ENCODE measurements at places on chromosomes 3 and 15.
A peak's percentile ranks its signal among the peaks of the same experiment; 100 is the strongest.

GRCh38 chr3:195156286-195156890 lies 114.6 kb downstream of the XXYLT1 start:
- DNase-seq, result no peak

DNA sequence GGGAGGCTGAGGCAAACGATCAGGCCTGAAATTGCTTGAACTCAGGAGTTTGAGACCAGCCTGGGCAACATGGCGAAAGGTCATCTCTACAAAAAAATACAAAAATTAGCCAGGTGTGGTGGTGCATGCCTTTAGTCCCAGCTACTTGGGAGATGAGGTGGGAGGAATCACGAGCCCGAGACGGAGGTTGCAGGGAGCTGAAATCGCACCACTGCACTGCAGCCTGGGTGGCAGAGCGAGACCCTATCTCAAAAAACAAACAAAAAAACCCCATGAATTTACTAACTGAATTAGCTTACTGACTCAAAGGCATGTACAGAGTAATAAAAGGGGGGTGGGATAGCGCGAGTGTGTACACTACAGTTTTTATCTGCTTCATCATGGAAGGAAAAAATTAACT lies 19.3 kb downstream of the ARF4 start:
- no peak for DNase-seq

DNA sequence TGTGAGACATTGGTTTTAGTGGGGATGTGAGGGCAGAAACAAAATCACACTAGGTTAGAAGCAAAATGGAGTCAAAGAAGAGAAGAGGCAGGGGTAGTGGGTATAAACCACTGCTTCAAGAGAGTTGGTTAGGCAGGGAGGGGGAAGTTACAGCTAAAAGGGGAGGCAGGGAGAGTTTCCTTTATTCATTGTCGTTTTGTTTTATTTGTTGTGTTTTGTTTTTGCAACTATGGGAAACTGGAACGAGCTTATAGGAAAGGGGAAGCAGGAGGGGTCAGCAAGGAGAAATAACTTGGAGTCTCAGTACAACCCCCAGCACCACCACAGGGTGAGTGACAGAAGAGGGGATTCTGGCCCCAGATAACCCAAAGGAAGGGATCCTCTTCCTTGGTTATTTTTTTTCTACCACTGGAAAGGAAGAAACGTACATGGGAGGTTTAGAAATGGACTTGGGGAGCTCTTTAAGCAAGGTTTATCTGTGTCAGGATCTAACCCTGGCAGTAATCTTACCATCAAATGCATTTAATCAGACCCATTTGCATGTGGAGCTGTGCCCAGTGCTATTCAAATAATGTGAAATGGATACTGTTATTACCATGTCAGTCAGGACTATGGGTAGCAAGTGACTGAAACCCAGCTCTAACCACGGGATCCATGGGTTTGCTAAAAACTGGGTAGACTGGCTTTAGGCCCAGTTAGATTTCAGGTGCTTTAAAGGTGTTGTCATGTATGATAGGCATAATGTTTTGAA lies 68.7 kb downstream of the CCNL1 start:
- DNase-seq, result no peak

DNA sequence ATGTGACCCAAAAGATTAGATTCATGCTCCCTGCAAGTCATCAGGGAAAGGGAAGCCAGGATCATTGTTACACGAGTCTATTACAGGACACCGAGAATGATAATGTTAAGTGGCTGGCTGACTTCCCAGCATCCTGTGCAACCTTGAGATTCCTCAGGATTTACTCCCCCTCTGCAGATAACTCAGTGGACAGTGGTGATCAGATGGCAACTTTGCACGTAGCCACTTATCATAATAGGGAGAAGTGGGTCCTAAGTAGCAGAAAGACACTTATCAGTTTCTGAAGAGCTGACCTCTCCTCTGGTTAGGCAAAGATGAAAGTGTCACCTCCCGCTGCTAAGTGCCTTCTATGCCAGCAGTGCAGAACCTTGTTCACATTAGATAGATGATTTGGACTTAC lies 6.7 kb upstream of the TMPRSS7 start:
- no peak for DNase-seq

- no peak for DNase-seq
Observed at GRCh38 chr3:189900578-189900977, 220.1 kb downstream of the P3H2 start.

DNA sequence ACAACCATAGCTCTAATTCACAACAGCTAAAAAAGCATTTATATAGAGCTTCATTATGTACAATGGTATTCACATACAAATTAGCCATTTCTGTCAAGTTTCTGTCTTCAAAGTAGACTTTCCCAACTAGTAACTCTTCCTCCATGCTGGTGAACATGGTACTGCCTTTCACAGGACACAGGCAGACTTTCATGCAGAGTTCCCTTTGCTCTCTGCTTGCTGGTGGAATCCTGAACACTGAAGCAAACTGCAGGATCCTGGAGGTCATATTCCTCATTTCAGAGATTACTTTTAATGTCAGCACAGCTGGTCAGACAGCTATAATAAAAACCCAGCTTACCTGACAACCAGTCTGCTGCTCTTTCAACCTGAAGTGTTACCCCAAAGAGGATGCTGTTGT lies 53.6 kb downstream of the TASOR start:
- DNase-seq, result no peak

GRCh38 chr3:31025541-31025940 lies 131.1 kb upstream of the GADL1 start:
- no peak for DNase-seq

- no peak for DNase-seq
Observed at GRCh38 chr3:134799393-134799792, 4.3 kb downstream of the EPHB1 start.

DNA sequence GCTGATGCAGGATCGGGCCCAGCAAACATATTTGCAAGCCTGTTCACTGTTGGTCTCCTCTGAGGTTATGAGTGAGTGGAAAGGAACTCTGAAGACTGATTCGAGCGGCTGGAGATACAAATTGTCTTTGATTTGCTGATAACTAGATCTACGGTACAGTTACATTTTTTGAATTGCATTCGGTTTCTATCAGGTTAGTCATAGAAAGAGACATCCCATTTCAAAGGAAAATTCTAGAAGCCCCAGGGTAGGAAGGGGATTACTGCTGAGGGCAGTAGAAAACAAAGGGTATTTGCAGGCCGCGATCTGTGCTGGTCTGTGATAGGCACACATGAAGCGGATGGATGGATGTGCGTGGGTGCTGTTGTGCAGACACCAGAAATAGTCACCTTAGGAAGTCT lies 228.4 kb downstream of the ITPR1 start:
- DNase-seq, result no peak

- DNase-seq, result no peak
Observed at GRCh38 chr3:53149699-53150098, 11.3 kb upstream of the PRKCD start.

GRCh38 chr3:61848885-61849284 lies 287.5 kb downstream of the PTPRG start:
- no peak for DNase-seq

GRCh38 chr3:119408243-119408950 lies 55.0 kb downstream of the TMEM39A start:
- DNase-seq, result no peak

DNA sequence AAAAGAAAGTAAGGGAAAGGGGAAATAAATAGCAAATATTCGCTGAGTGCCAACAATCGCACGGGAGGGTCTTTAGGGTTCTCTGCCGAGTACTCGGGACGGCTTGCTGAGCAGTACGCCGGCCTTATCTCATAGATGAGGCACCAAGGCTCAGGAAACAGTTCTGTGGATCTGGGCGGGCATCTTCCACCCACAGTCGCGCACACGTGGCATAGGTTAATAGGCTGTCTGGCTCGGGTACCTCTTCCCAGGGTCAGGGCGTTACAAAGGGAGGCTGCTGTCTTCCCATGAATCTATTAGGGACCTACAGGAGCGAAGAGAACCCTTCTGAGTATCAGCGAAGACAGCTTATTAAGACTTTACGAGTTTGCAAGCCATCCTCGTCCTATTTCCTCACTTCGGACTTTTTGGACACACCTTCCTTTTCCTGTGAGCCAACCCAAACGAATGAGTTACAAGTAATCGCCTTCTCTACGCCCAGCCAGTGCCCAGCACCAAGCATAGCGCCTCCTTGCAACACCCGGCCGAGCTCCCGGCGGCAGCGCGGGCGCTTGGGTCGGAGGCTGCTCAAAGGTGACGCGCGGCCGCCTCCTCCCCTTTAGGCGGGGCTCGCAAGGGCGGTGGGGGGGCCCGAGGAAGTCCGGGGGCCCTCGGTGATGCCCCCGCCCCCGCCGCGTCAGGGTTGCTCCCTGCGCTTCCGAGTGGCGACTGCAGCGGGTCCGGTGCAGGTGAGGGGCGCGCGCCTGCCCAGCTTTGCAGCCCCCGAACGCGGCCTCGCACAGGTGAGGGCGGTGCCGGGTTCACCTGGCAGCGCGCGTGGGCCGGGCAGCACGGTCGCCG lies at the start of gene MCTP2:
Gene MCTP2 (plus strand): TSS at position 679 of the 840 bp plus-strand sequence. CDS start 66,705 bp downstream, outside the sequence.
- DNase-seq, result peak; percentile 59

GRCh38 chr15:58453931-58454793 lies 22.4 kb downstream of the LIPC start:
- DNase-seq, result no peak

DNA sequence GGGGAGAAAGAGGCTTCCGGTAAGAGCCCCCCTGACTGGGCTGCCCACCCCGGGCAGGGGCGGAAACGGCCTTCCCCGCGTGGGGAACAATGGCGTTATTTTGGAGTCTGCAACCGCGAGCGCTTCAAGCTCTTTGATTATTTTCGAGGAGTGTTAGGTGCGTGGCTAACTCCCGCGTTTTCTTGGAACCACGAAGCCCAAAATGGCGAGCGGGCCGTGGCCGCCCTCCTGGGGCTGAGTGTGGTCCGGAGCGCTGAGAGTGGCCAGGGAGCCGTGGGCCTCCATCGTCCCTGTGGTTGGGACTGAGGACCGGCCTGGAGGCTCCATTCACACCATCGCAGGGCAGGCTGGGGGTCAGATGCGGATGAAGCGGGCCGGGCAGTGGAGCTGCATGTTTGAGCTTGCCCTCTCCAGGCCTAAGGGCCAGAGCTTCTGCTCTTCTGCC lies 44.6 kb upstream of the POLG start:
- DNase-seq, result no peak

DNA sequence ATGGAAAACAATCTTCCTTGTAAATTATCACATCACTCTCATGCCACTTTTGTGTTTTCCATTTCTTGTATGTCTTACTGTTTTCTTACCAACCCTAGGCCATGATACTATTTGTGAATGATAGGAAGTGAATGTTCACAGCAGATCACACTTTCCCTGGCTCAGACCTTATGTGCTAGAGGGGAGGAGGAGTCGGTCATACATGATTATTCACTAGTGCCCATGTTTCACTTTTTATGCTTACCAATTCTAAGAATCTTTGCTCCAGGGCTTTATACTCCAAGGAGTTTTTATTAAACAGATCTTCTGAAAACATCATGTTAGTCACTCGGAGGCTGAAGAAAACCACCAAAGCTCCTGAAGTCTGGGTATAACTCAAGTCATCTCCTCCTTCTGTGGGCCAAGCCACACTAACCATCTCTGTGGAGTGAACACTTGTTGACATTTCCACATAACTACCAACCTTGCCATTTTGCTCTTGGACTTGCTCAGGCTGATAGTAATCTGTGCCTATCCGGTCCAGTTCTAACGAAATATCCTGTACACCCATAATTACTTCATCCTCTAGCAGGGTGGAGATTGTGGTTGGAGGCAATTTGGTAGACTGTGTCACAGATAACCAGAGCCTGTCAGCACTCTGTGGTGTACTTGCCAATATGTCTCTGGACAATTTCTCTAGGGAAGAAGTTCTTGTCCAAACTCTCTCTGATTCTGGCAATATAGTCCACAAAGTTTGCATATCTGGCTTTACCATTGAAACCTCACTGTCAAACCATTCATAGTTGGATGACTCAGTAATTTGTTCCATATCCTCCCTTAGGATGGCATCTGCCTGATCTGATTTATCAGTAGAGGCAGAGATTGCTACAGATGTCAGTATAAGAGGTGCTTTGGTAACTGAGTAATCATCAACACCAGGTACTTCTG lies 76.8 kb downstream of the IMPG2 start:
- DNase-seq, result no peak

DNA sequence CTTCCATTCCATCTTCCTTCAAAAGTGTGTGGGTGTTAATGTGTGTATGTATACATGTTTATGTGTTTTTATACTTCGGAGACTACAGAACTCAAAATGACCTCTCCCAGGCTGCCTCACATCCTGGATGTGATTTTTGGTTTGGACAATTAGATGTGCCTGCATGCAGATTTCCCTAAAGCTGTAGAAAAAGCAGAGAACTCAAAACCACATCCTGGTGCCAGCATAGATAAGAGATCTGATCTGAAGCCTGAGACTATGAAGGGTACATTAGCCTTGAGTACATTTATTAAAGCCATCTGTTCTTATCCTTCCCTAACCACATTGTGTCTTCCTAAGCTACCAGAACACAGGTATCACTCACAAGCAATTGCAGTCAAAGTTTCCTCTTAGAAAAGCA lies 319.4 kb upstream of the RASGRP1 start:
- DNase-seq, result no peak

DNA sequence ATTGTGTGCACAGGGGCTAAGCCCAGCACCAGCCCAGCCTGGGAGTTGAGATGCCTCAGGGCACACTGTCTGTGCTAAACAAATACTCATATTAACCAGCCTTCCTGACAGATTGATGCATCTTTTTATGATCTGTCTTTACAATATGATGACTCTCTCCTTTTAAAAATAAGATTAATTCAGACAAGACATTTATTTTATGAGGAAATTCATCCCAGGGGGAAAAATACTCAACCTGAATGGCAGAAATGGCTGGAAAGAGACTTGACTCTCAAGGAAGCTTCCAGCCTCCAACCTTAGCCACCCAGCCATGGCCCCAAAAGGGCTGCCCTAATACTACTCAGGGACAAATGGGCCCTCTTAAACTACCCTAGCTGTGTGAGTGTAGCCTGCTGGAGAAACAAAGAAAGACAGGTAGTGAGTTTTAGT lies 46.9 kb downstream of the NOX5 start:
- DNase-seq, result no peak

GRCh38 chr3:79257791-79258190 lies 510.0 kb downstream of the ROBO1 start:
- DNase-seq, result no peak

- no peak for DNase-seq
Observed at GRCh38 chr3:140706360-140706759, 28.5 kb downstream of the TRIM42 start.

- DNase-seq, result no peak
Observed at GRCh38 chr3:143658861-143659260, 189.4 kb downstream of the SLC9A9 start.

GRCh38 chr3:115789481-115789880 lies 166.2 kb downstream of the GAP43 start:
- DNase-seq, result no peak

GRCh38 chr15:91946581-91947292 lies 93.2 kb downstream of the SLCO3A1 start:
- no peak for DNase-seq

GRCh38 chr15:44810237-44810636 lies 73.9 kb downstream of the TRIM69 start:
- no peak for DNase-seq

- no peak for DNase-seq
Observed at GRCh38 chr15:65088643-65089021, 12.1 kb downstream of the KBTBD13 start.

All from stimulated activated CD8-positive, alpha-beta memory T cell treated with anti-CD3 and anti-CD28 coated beads, Interleukin-7, amount 100 ng/mL, for 24 hours (primary cell).